Epithelial cell of proximal tubule (primary cell): ENCODE measurements at places on chromosomes 7 and 10. TPM values are rescaled to one million over a fixed set of nuclear protein-coding genes. Genes with fewer than 3 reads are reported as not detected.

DNA sequence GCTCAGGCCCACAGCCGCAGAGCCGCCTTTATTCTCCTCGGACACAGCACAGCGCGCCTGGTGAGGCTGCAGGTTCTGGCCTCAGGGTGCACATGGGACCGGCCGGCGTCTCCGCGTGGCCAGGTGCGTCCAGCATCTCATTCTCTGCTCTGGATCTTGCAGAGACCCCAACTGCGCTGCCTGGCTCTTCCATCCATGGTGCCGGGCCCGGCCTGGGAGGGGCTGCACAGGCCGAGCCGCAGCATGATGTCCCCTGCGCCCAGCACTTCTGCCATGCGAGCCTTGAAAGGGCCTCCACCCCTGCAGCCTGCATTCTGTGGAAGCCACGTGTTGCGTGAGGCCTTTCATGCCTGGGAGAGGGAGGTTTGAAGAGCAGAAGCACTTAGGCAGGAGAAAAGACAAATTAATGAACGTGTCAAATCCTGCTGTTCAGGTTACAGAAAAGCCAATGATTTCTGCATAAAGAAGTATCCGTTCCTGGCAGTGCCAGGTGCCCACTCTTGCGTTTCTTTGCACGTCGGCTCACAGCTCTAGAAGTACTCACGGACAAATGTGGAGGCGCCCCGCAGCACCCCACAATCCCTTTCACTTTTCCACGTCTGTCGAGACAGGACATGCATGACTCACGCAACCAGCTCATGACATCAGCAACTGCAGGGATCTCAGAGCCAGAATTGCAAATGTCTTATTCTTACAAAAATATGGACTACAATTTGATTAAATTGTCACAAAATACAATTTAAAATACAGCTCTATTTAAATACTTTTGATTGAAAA is 571.4 kb downstream of the DNAJB6 start:
- no peak for DNase-seq

The PAPSS2 gene
- 15.6 and 24.4 TPM in 2 replicates for total RNA-seq

GRCh38 chr7:3636131-3636860 is 335.2 kb downstream of the SDK1 start:
- DNase-seq, result no peak

GRCh38 chr10:114172776-114173602 is 1.0 kb downstream of the CCDC186 start:
- no peak for DNase-seq

- DNase-seq, result no peak
These were observed 60.9 kb downstream of the ARMC3 start for GRCh38 chr10:22988581-22989360.

- peak; percentile 57 for DNase-seq
These were observed 58.9 kb downstream of the COL17A1 start for GRCh38 chr10:104026762-104027161.

The NUTM2E gene
- 0.22 TPM in 1 of 2 replicates, not detected in the other for total RNA-seq

GRCh38 chr7:116872026-116872425 is 9.6 kb downstream of the CAPZA2 start:
- DNase-seq, result no peak

The SH2D4B gene
- not detected in 2 replicates for total RNA-seq

The ZCWPW1 gene
- total RNA-seq, result 0.65 and 3.8 TPM in 2 replicates

The BRAT1 gene
- 53.0 and 68.9 TPM in 2 replicates for total RNA-seq

The NUDT13 gene
- total RNA-seq, result 2.9 and 3.6 TPM in 2 replicates

DNA sequence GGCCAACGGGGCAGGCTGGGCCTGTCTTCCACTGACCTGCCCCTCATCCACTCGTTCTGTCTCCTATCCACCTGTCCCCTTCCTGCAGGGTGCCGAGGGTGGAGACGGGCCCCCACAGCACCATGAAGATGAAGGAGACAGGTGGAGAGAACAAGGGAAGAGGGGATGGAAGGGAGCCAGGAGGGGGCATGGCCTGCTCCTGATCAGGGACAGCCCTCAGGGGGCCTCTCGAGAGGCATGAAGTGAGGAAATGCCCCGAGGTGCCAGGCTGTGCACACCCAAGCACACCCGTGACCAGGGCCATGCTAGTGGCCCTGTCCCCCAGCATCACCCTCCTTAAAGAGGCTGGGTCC is 111.2 kb downstream of the ZMIZ1 start:
- no peak for DNase-seq

The ZNF239 gene
- total RNA-seq, result 4.4 and 8.5 TPM in 2 replicates

DNA sequence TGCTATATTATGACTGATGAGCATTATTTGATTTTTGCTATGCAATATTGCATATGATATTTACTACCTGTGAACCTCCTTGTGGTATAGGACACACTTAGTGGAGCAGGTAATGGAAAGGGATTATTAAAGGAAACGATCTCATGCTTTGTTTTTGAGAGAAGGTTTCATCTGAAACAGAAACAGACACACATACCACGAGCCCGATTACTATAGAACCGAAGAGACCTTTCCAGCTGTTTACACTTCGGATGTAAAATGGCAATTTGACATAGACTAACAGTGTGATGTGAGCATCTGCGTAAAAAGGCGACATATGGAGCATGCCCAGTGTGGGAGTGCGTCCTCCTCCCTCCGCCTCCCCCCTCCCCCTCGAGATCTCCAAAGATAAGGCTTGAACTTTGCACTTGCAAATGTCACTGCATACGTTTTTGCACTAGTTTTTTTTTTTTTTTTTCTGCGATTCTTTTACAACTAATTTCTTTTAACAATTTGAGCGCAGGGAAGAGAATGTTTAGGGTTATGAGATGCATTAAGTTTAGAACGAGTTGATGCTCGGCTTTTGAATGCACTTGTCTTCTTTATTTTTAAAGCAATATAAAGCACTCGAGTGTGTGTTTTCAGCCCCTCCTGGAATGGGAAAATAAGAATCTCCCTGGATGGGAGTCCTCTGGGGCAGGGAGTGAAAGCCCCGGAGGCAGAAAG is 251.0 kb downstream of the NSUN6 start:
- no peak for DNase-seq

DNA sequence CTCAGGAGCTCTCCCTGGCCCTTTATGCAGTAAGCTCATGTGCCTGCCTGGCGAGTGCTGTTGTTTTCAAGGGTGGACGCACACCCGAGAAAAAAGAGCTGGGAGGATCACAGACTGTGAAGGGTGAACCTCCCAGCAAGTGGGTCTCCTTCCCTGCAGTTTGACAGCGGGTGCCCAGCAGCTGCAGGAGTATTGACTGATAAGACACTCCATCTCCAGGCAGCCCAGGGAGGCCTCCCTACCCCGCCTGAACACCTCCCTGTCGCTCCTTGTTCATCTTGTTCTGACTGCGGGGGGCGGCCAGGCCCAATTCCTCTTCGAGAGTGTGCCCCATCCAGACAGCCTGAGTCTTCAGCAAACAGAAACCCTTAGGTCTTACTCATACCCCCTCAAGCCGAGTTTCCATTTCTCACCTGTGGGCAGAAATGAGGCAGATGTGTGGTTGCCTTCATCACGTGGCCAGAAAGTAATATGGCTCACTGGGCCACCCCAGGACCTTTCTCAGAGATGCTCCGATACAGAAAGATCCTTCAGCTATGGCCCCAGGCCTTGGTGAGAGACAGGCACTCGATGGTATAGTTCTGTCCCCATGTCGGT is 17.2 kb downstream of the MDH2 start:
- DNase-seq, result no peak

GRCh38 chr10:97892939-97893338 is 43.3 kb downstream of the GOLGA7B start:
- DNase-seq, result no peak

The ICA1 gene
- total RNA-seq, result 9.6 and 30.3 TPM in 2 replicates

DNA sequence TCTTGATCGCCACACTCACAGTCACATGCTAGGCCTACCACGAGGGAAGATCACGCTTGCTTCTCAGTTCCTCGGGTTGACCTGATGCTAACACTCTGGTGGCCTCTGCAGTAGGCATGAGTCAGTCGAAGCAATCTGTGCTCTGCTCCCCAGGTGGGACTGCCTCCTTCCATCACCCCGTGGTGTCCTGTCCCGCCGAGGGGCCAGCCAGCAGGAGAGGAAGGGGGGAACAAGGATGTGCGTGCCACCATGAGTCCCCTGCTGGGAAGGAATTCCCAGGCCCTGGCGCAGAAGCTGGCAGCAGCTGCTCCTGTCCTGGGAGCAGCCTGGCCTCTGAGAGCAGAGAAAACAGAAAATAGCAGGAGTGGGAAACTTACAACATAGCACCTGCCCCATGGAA is 695.0 kb upstream of the NRP1 start:
- DNase-seq, result no peak

- no peak for DNase-seq
These were observed 99.9 kb downstream of the CREM start for GRCh38 chr10:35226507-35226906.

DNA sequence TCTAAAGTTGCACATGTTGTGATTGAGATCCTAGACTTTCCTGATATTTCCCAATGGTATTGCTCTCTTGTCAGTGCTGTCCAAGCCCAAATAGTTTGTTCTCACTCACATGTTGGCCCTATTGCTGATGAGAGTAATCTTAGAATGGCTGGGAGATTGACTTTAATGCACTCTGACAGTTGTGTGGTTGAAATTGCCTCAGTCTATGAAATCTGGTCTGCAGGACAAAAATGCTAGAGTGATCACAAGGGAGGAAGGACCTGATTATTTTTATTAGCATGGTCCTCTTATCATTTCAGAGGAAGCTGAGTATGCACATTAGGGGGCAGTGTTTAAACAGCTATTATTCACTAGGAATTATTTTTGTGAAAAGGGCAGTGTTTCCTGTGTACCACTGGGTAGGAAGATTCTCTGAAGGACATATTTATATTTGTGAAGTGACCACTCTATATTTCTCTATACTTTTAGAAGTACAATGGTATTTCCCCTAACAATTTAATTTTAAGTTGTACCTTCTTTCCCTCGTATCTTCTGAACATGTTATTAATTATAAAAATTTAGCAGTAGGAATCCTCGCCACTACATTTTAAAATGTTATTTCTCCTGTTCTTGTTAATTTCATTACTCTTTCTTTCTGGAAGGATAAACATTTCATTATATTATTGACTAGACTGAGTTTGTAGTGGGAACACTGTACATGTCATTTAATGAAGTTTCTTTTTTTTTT is 64.4 kb downstream of the SUGCT start:
- no peak for DNase-seq

The RSPH10B2 gene
- 0.07 and 0.23 TPM in 2 replicates for total RNA-seq

GRCh38 chr7:95421847-95422444 is 12.9 kb downstream of the PON2 start:
- DNase-seq, result no peak
